ENCODE measurements at places on chromosomes 16 and 17. TPM values are rescaled to one million over a fixed set of nuclear protein-coding genes. Genes with fewer than 3 reads are reported as not detected.

- H3K27me3 ChIP-seq, result no peaks in the 10 kb centered on the region
- H3K27ac ChIP-seq, result no peak overlapping the region
- DNase-seq, result no peak
- H3K36me3 ChIP-seq, result no peaks in the 10 kb centered on the region
- no peak overlapping the region for H3K4me3 ChIP-seq
Observed at GRCh38 chr17:77892469-77893143, 65.9 kb upstream of the TNRC6C start.

DNA sequence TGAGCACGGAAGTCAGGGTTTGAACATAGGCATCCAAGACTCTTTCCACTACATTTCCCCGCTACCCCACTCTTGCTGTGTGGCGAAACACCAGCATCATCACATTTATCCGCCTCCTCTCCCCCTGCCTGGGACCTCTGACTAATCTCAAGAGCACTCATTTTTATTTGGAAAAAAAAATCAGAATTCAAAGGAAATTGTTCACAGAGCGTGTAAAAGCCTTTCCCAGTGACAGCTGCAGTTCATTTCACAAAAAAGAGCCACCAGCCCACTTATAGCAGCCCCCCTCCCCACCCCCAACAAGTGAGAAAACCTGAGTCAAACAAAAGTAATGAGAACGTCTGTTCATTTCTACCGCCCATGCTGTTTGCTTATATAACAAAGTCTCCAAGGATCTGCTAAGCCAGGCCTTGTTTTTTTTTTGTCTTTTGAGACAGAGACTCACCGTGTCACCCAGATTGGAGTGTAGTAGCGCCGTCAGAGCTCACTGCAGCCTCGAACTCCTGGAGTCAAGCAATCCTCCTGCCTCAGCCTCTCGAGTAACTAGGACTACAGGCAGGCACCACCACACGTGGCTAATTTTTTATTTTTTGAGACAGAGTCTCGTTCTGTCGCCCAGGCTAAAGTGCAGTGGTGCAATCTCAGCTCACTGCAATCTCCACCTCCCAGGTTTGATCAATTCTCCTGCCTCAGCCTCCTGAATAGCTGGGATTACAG is 48.3 kb upstream of the HAPSTR1 start:
- H3K27me3 ChIP-seq, result no peaks in the 10 kb centered on the region
- no peaks in the 10 kb centered on the region for H3K36me3 ChIP-seq
- peak overlapping the region; percentile 7 for H3K27ac ChIP-seq
- H3K4me1 ChIP-seq, result no peaks in the 10 kb centered on the region

- no peaks in the 10 kb centered on the region for H3K36me3 ChIP-seq
- no peak for DNase-seq
- no peak overlapping the region for H3K4me3 ChIP-seq
- no peaks in the 10 kb centered on the region for H3K4me1 ChIP-seq
Observed at GRCh38 chr17:57290981-57291380, 34.7 kb downstream of the MSI2 start.

GRCh38 chr16:15647294-15648014 is 2.6 kb upstream of the NDE1 start:
- no peaks in the 10 kb centered on the region for H3K27me3 ChIP-seq
- no peak for DNase-seq
- no peak overlapping the region for H3K4me3 ChIP-seq
- peaks cover 3% of the 10 kb centered on the region for H3K4me1 ChIP-seq
- no peak overlapping the region for H3K27ac ChIP-seq

GRCh38 chr17:82098939-82099763 is 1.1 kb upstream of the FASN start:
- H3K36me3 ChIP-seq, result peaks cover 21% of the 10 kb centered on the region
- H3K4me1 ChIP-seq, result peaks cover 68% of the 10 kb centered on the region
- peak overlapping the region; percentile 91 for H3K27ac ChIP-seq
- H3K27me3 ChIP-seq, result no peaks in the 10 kb centered on the region
- DNase-seq, result no peak

- DNase-seq, result peak; percentile 97
- no peaks in the 10 kb centered on the region for H3K27me3 ChIP-seq
- H3K4me1 ChIP-seq, result peaks cover 51% of the 10 kb centered on the region
- H3K4me3 ChIP-seq, result peak overlapping the region; percentile 37
Observed at GRCh38 chr16:67993207-67994039, 5.9 kb downstream of the DPEP2 start.

- no peaks in the 10 kb centered on the region for H3K36me3 ChIP-seq
- no peaks in the 10 kb centered on the region for H3K27me3 ChIP-seq
- no peak for DNase-seq
Observed at GRCh38 chr16:81700780-81701165, 78.3 kb upstream of the PLCG2 start.

GRCh38 chr16:8956265-8957062 is 7.2 kb downstream of the USP7 start:
- H3K27ac ChIP-seq, result no peak overlapping the region
- peaks cover 80% of the 10 kb centered on the region for H3K4me1 ChIP-seq
- no peak overlapping the region for H3K4me3 ChIP-seq

- H3K36me3 ChIP-seq, result no peaks in the 10 kb centered on the region
- H3K4me1 ChIP-seq, result peaks cover 72% of the 10 kb centered on the region
- peaks cover 100% of the 10 kb centered on the region for H3K27me3 ChIP-seq
- DNase-seq, result no peak
- H3K4me3 ChIP-seq, result no peak overlapping the region
- no peak overlapping the region for H3K27ac ChIP-seq
Observed at GRCh38 chr17:36937959-36938565, 787 bp downstream of the LHX1 start.

DNA sequence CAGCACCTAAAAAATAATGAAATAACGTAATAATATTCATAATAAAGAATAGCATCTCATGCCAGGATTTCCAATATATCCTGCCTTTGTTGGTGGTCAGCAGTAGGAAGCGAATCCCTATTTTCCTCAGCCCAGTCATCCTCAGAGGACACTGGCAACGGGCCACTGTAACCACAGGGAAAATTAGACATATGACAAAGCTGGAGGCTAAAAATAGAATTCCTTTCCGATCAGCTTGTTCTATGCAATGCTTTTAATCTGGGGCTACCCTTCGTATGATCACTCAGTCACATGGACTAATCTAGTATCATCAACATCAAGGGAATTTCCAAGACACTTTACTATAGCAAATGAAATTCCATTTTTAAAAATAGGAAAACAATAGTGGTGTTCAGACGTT is 246.9 kb upstream of the KCNJ16 start:
- no peak overlapping the region for H3K4me3 ChIP-seq
- no peaks in the 10 kb centered on the region for H3K27me3 ChIP-seq
- no peak overlapping the region for H3K27ac ChIP-seq
- no peak for DNase-seq
- H3K36me3 ChIP-seq, result no peaks in the 10 kb centered on the region

DNA sequence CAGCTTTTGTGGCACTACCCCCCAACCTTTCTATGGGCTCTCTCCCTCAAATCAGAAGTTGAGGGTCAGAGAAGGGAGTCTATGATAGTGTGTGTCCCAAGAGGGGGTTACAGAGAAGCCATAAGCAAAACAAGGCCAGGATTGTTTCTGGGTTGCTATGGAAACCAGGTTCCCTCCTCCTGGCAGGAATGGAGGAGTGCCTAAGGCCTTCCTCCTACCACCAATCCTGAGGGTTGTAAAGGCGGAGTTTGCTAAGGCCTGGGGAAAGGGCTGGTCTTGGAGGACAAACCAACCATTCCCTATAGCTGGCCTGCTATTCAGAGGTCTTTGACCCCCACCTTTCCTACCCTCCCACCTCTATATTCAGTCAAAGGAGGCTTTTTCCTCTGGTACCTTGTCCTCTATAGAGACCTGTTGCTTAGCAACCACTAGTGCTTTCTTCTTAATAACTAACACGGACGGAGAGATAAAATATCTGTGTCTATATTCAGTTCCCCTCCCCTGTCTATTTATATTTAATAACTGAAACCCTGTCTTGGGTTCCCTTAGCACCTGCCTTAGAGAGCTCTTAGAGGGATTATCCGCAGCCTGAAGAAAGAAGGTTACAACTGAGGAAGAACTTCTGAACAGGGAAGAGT is 43.4 kb downstream of the NEUROD2 start:
- no peaks in the 10 kb centered on the region for H3K4me1 ChIP-seq
- H3K27ac ChIP-seq, result no peak overlapping the region
- DNase-seq, result no peak
- H3K27me3 ChIP-seq, result no peaks in the 10 kb centered on the region
- no peaks in the 10 kb centered on the region for H3K36me3 ChIP-seq

DNA sequence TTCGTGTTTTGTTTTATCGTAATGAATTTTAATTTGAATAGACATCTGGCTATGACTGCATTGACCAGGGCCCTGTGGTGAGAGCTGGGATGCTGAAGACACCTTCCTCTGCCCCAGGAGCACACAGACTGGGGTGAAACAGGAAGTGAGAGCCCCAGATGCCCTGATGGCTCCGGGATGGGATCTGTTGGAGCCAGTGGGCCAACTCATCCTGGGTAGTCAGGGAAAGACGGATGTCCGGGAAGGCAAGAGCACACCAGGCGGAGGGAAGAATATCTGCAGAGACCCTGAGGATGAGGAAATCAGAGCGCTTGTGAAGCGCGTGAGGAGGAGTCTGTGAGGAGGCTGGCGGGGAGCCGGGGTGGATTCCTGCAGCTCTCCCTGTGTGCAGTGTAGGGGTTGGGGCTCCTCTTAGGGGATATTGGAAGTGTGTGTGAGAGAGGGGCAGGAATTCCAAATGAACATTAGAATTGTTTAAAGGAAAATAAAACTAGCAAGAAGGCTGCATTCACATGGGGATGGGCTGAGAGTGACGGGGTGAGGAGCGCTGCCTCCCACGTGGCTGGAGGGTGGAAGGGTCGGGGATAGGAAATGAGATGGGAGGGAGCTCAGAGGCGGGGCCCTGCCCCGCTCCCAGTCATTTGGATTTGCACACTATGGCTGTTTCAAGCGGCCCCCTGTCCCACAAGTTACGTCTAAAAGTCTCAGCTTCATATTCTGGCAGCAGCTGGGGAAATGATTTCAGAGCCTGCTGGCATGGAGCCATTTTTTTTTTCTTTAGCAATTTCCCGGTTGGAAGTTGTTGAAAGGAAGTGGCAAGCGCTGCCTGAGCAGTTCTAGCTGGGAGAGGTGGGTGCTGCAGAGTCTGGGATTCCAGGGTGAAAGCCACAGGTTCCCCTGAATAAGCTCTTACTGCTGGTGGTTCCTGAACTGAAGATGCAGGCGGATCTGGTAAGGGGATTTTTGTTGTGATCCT is 71.2 kb upstream of the LGALS9 start:
- no peaks in the 10 kb centered on the region for H3K36me3 ChIP-seq
- no peaks in the 10 kb centered on the region for H3K27me3 ChIP-seq
- peaks cover 63% of the 10 kb centered on the region for H3K4me1 ChIP-seq
- H3K27ac ChIP-seq, result peak overlapping the region; percentile 75
- no peak overlapping the region for H3K4me3 ChIP-seq
- peak; percentile 63 for DNase-seq

- H3K27ac ChIP-seq, result no peak overlapping the region
- H3K4me3 ChIP-seq, result no peak overlapping the region
- no peak for DNase-seq
- no peaks in the 10 kb centered on the region for H3K4me1 ChIP-seq
Observed at GRCh38 chr17:45740553-45741330, 43.4 kb upstream of the CRHR1 start.

GRCh38 chr17:16617481-16618060 is 36.1 kb downstream of the ZNF624 start:
- no peak for DNase-seq
- H3K27ac ChIP-seq, result no peak overlapping the region
- no peaks in the 10 kb centered on the region for H3K4me1 ChIP-seq
- no peaks in the 10 kb centered on the region for H3K36me3 ChIP-seq

DNA sequence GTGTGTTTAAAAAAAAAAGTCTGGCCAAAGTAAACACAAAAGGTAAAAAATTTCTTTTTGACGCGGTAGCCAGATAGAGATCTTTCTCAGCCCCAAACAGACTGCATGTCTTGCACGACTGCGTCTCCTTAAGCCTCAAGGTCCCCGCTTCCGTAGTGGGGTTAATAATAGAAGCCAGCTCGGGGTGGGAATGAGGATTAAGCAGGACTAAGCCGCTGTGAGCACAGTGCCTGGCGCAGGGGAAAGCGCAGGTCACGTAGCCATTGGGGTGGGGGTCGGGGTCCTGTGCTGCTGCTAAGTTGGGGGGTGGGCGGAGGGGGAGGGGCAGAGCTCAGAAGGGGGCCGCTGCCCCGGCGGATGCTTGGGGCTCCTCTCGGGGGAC is 521 bp downstream of the GGA2 start:
- peaks cover 7% of the 10 kb centered on the region for H3K4me1 ChIP-seq
- H3K27me3 ChIP-seq, result no peaks in the 10 kb centered on the region
- H3K27ac ChIP-seq, result peak overlapping the region; percentile 82
- H3K36me3 ChIP-seq, result no peaks in the 10 kb centered on the region
- DNase-seq, result no peak

DNA sequence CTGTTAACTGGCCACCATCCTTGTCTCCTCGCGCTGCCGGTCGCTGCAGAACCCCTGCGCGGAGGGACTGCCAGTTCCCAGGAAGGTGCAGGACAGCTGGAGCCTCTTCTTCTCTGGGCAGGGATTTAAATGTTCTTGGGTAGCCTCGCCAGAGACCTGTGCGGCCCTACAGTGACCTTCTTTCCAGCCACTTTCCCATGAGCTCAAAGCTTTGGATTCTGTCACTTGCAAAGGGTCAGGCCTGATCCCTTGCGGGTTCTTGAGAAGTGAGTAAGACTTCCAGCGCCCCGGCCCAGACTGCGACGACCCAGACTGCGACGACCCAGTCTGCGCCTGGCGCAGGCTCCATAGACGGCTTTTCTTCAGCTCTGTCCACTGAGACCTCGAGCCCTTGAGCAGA is 1.4 kb upstream of the SLFN5 start:
- H3K4me1 ChIP-seq, result peaks cover 46% of the 10 kb centered on the region
- no peak for DNase-seq
- H3K36me3 ChIP-seq, result no peaks in the 10 kb centered on the region
- no peaks in the 10 kb centered on the region for H3K27me3 ChIP-seq

DNA sequence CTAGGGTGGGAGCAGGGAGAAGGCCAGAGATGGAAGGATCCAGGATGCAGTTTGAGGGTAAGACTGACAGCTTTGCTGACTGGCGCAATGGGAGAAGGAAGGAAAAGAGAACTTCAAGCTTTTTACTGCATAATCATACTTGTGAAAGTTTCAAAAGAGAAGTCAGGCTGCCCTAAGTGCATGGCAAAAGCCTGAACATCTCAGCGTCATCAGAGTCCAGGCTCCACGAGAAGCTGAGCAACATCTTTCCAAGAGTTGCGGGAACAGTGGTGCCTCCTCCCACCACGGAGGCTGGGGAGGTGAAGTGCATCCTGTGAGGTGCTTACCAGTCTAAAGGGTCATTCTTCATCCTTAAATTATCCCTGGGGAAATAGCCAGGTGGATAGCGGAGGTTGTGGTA is 26.9 kb upstream of the SLC38A8 start:
- no peaks in the 10 kb centered on the region for H3K27me3 ChIP-seq
- H3K36me3 ChIP-seq, result no peaks in the 10 kb centered on the region
- no peak for DNase-seq
- no peak overlapping the region for H3K4me3 ChIP-seq
- peaks cover 14% of the 10 kb centered on the region for H3K4me1 ChIP-seq

DNA sequence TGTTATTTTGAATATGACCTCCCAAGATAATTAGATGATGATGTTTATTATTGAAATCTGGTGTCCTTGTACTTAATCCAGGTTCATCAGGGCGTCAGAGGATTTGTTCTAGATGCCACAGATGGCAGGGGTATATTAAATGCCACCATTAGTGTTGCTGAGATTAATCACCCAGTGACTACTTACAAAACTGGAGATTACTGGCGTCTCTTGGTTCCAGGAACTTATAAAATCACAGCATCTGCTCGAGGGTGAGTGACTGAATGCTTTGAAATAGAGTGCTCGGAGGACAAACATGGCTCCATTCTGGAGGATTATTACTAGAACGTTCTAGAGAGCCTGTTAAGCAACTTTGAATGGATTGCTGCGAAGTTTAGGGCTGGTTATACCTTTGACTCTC is 33.5 kb upstream of the GOSR1 start:
- H3K4me1 ChIP-seq, result no peaks in the 10 kb centered on the region
- no peaks in the 10 kb centered on the region for H3K27me3 ChIP-seq
- H3K27ac ChIP-seq, result no peak overlapping the region

The CRISPLD2 gene
- total RNA-seq, result 106 TPM

The ITGAL gene
- 60.2 TPM for total RNA-seq

The ABCC3 gene
- 120 TPM for total RNA-seq
